Myometrial cell (primary cell): ENCODE measurements at places on chromosomes 16 and 17. TPM values are rescaled to one million over a fixed set of nuclear protein-coding genes. Genes with fewer than 3 reads are reported as not detected.

The BCAS3 gene
- total RNA-seq = 7.5 and 8.9 TPM in 2 replicates

The TPSG1 gene
- not detected in 2 replicates for total RNA-seq

The KRT17 gene
- 3.5 and 9.2 TPM in 2 replicates for total RNA-seq

The CDRT15 gene
- total RNA-seq = not detected in 2 replicates

The TSNAXIP1 gene
- under 0.01 and 1.4 TPM in 2 replicates for total RNA-seq

The CA7 gene
- not detected in 2 replicates for total RNA-seq

The IGSF6 gene
- not detected in 2 replicates for total RNA-seq

The SULT1A2 gene
- 0.58 TPM in 1 of 2 replicates, not detected in the other for total RNA-seq

The ZNF385C gene
- total RNA-seq = not detected in 2 replicates

The CHST4 gene
- not detected in 2 replicates for total RNA-seq

The WNK4 gene
- total RNA-seq = 12.7 and 13.6 TPM in 2 replicates

The MPV17L gene
- total RNA-seq = 2.5 TPM in 1 of 2 replicates, not detected in the other

The NUTF2 gene
- total RNA-seq = 103 and 274 TPM in 2 replicates

The DHODH gene
- 2.6 and 4.8 TPM in 2 replicates for total RNA-seq

The CLDN7 gene
- total RNA-seq = 60.3 and 62.3 TPM in 2 replicates

The CACNG4 gene
- total RNA-seq = not detected in 2 replicates

The HBM gene
- total RNA-seq = not detected in 2 replicates

The PPP1R27 gene
- not detected in 2 replicates for total RNA-seq

The DRC3 gene
- under 0.01 TPM in 2 replicates for total RNA-seq

The SLC35G6 gene
- not detected in 2 replicates for total RNA-seq

The KIF22 gene
- total RNA-seq = 64.2 and 82.5 TPM in 2 replicates

The BRIP1 gene
- total RNA-seq = 3.2 and 3.5 TPM in 2 replicates
